ENCODE measurements at places on chromosomes 11 and 22. TPM values are rescaled to one million over a fixed set of nuclear protein-coding genes. Genes with fewer than 3 reads are reported as not detected.

Gene C22orf42
- total RNA-seq = not detected

DNA sequence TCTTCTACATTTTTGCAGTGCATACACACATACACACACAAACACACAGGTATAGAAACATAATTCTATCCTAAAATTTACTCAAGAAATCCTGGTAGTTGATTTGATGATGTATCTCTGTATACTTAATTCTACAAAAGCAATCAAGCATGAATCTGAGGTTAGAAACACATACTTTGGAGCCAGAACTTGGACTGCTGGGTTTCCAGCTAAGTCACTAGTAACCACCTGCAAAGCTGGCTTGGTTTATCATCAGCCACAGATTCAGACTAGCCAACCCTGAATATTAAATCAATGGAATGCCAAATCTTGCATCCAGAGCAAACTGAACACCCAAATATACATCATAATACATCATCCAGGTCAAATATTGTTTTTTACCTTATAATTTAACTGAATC is 24.8 kb upstream of the POU2AF2 start:
- no peak overlapping the region for H3K4me3 ChIP-seq
- H3K27me3 ChIP-seq = no peaks in the 10 kb centered on the region
- peaks cover 10% of the 10 kb centered on the region for H3K36me3 ChIP-seq
- H3K27ac ChIP-seq = no peak overlapping the region
- DNase-seq = no peak

- peak; percentile 10 for DNase-seq
- H3K27me3 ChIP-seq = no peaks in the 10 kb centered on the region
- no peak overlapping the region for H3K27ac ChIP-seq
- H3K36me3 ChIP-seq = peaks cover 2% of the 10 kb centered on the region
- H3K4me3 ChIP-seq = no peak overlapping the region
- H3K4me1 ChIP-seq = peaks cover 13% of the 10 kb centered on the region
Observed at GRCh38 chr11:69466039-69466438, 15.4 kb upstream of the LINC01488 start.

GRCh38 chr11:125603207-125603606 is 10.6 kb downstream of the STT3A start:
- H3K4me3 ChIP-seq = no peak overlapping the region
- peak overlapping the region; percentile 93 for H3K27ac ChIP-seq

GRCh38 chr22:23752090-23752691 is 1.3 kb upstream of the ZNF70 start:
- H3K27me3 ChIP-seq = no peaks in the 10 kb centered on the region
- peaks cover 17% of the 10 kb centered on the region for H3K4me1 ChIP-seq
- peak overlapping the region; percentile 29 for H3K27ac ChIP-seq
- H3K4me3 ChIP-seq = peak overlapping the region; percentile 75
- no peaks in the 10 kb centered on the region for H3K36me3 ChIP-seq
- DNase-seq = no peak

Gene CDK2AP2
- total RNA-seq = 42.5 TPM

DNA sequence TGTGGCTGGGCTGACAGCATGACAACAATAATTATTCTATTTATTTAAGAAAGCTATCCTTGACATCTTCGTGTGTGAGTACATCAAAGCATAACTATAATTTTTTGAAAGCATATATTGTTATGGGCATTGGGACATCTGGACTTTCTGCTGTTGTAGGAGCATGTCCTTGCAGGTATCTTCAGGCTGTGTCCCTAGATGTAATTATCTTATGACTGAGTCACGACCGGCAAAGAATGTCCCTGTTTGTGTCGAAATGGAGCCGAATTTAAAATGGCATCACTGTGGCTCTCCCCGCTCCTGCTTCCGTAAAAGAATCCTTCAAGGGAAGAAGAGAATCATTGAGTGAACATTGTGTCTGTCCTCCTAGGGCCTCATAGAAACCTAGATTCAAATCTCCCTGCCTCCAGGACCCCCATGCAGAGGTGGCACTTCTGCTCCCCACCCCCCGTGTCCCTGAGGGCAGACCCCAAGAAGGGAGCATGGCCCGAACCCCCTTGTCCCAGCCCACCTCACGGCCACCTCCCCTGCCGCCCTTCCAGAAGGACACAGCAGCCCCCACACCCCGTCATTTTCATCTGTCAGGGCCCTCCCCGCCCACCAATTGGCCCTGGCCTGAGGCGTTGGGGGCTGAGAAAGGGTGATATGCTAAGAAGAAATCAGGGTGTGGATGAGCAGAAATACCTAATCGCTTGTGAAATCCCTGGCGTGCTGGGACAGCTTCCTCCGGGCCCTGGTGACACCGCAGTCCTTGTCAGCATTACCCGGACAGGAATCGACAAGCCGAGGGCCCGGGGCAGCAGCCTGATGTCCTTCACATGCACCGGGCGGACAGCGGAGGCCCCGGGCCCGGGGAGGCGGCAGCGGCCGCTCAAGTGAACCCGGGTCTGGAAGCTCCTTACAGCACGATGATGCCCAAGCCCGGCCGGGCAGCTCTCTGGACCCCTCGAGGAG is 48.6 kb upstream of the SLC22A12 start:
- no peaks in the 10 kb centered on the region for H3K36me3 ChIP-seq
- no peak overlapping the region for H3K4me3 ChIP-seq
- H3K27me3 ChIP-seq = peaks cover 12% of the 10 kb centered on the region
- no peak overlapping the region for H3K27ac ChIP-seq

DNA sequence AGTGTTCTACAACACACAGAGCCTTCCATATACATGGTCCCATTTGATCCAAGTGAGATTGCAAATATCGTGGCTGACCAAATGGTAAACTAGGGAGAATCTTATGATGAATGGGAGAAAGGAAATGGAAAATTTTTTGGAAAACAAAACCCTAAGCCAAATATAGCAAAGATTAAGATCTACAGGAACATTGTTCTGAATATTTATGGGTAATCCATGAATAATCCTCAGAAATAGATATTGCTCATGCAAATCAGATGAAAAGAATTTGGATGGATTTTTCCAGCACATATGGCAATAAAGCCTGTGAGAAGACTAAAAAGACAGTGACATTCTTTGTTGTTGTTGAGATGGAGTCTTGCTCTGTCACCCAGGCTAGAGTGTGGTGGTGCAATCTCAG is 21.7 kb upstream of the PRDM10 start:
- H3K4me3 ChIP-seq = no peak overlapping the region
- H3K4me1 ChIP-seq = peaks cover 28% of the 10 kb centered on the region
- H3K27me3 ChIP-seq = no peaks in the 10 kb centered on the region

Gene SLC22A25
- not detected for total RNA-seq

Gene APIP
- total RNA-seq = 13.3 TPM

DNA sequence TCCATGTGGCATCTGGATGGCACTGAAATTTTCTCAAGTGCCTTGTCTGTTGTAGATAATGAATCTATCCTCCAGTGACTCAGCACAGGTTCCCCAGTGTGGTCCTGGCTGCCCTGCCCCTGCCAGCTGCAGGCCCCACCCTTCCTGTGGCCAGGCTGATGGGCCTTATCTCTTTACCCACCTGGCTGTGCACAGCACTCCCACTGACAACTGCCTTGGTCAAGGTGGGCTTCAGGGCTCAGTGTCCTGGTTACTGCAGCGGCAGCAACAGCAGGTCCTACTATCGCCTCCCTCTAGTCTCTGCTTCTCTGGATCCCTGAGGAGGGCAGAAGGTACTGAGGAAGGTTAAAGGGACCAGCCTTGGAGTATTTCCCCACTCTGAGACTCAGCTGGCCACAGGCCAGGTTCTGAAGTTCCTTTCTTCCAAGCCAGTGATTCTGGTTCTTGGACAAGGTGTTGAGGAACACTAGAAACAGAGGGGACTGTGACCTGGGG is 3.1 kb downstream of the HMBS start:
- DNase-seq = no peak
- H3K4me1 ChIP-seq = peaks cover 30% of the 10 kb centered on the region
- H3K36me3 ChIP-seq = peaks cover 2% of the 10 kb centered on the region
- no peak overlapping the region for H3K4me3 ChIP-seq
- H3K27me3 ChIP-seq = no peaks in the 10 kb centered on the region

DNA sequence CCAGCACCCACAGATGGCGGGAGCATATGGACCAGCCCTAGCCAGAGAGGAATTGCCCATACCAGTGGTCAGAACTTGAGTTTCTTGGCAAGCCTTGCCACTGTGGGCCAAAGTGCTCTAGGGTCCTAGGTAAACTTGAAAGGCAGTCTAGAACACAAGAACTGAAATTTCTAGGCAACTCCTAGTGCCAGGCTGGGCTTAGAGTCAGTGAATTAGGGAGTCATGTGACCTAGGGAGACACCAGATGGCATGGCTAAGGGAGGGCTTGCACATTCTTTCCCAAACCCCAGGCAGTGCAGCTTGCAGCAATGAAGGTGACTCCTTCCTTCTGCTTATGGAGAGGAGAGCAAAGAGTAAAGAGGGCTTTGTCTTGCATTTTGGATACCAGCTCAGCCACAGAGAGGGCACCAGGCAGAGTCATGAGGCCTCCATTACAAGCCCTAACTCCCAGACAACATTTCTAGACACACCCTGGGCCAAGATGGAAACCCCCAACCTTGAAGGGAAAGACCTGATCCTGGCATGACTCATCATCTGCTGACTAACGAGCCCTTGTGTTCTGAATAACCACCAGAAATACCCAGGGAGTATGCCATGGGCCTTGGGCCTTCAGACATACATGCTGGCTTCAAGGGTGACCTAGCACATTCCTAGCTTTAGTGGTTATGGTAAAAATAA is 19.2 kb upstream of the OR56A3 start:
- H3K36me3 ChIP-seq = no peaks in the 10 kb centered on the region
- no peak overlapping the region for H3K27ac ChIP-seq
- no peaks in the 10 kb centered on the region for H3K4me1 ChIP-seq
- no peak overlapping the region for H3K4me3 ChIP-seq
- no peaks in the 10 kb centered on the region for H3K27me3 ChIP-seq
- DNase-seq = no peak

DNA sequence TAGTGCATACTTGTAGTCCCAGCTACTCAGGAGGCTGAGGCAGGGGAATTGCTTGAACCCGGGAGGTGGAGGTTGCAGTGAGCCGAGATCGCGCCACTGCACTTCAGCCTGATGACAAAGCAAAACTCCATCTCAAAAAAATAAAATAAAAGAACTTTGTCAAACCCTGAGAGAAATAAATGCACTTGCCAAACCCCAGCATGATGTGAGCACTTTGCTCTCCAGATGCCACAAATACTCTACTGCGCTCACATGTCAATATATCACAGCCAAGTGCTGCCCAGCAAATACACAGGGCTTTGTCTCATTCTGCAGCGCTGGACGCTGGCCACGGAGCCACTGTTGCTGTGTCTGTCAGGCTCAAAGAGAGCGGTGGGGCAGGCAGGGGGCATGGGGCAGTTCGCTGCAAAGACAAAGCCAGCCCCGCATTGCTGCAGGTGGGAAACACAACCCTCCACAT is 45.1 kb downstream of the AHNAK start:
- no peaks in the 10 kb centered on the region for H3K27me3 ChIP-seq
- no peak overlapping the region for H3K27ac ChIP-seq
- H3K36me3 ChIP-seq = no peaks in the 10 kb centered on the region
- H3K4me1 ChIP-seq = peaks cover 22% of the 10 kb centered on the region
- no peak overlapping the region for H3K4me3 ChIP-seq
- no peak for DNase-seq

Gene OR10W1
- total RNA-seq = not detected

DNA sequence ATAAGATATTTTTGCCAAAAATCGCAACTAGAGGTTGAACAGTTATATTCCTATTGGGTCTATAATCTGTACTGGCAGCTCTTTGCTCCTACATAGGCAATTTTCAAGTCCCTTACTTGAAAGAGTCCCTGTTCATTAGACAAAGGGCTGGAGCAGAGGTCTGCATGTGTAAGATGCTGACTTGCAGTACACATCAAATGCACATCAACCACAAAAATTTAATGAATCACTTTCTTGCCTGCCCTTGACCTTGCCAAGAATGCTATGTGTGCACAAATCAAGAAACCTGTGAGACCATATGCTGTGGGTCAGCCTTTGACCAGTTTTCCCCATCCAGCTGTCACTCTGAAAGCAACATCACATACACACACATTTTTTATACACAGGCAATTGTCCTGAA is 661.5 kb downstream of the LRRC4C start:
- H3K36me3 ChIP-seq = no peaks in the 10 kb centered on the region
- H3K27me3 ChIP-seq = no peaks in the 10 kb centered on the region

DNA sequence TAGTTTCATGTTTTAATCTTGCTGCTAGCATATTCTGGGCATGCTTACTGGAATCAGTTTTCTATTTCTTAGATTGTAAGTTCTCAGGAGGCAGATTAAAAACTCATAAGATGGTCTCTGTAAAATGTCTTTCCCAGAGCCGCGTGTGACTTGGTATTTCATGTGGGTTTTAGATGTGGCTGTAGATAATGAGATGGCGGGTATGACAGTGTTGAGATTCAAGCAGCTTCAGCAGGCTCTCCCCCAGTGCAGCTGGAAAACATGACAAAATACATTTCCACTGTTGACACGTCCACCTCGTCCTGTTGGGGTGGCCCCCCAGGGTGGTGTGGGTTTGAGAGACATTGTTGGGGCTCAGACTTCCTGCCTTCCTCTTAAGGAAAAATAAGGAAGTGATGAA is 106.8 kb downstream of the KIRREL3 start:
- no peak overlapping the region for H3K4me3 ChIP-seq
- no peaks in the 10 kb centered on the region for H3K36me3 ChIP-seq
- no peak overlapping the region for H3K27ac ChIP-seq
- DNase-seq = no peak

Gene CNGA4
- total RNA-seq = 0.22 TPM

Gene SPA17
- 3.2 TPM for total RNA-seq

DNA sequence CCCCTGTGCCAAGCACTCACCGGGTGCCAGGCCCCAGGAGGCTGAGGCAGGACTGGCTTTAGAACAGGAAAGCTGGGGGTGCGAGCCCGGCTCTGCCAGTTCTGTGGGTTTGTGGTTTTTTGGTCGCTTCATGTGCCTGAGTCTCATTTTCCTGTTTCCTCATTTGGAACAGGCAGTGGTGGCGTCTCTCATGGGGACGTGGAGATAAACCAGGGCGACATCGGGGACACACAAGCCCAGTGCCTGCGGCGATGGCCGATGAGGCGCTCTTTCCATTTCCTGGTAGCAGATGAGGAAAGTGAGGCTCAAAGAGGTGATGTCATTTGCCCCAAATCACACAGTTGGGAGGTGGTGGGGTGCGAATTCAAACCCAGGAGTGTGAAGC is 20.8 kb upstream of the CHKA start:
- H3K4me3 ChIP-seq = no peak overlapping the region
- H3K27ac ChIP-seq = no peak overlapping the region
- no peak for DNase-seq
- H3K36me3 ChIP-seq = no peaks in the 10 kb centered on the region

GRCh38 chr11:33362051-33362910 is 105.1 kb downstream of the HIPK3 start:
- no peaks in the 10 kb centered on the region for H3K27me3 ChIP-seq
- H3K4me1 ChIP-seq = peaks cover 2% of the 10 kb centered on the region
- no peak overlapping the region for H3K4me3 ChIP-seq
- no peak overlapping the region for H3K27ac ChIP-seq

Gene MMP8
- total RNA-seq = not detected

DNA sequence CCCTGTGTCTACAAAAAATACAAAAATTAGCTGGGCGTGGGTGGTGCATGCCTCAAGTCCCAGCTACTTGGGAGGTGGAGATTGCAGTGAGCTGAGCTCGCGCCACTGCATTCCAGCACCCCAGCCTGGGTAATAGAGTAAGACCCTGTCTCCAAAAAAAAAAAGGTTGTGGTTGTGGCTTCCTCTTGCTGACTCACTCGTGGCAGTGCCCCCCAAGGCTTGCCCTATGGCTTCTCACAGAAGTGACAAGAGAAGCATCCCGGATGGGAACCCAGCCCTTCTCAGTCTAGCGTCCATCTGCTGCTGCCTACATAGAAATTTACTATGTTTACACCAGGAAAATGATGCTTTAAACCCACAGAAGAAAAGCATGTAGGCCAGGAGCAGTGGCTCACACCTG is 68.5 kb upstream of the PITPNB start:
- H3K4me3 ChIP-seq = no peak overlapping the region
- peak overlapping the region; percentile 77 for H3K27ac ChIP-seq
- DNase-seq = peak; percentile 81
- no peaks in the 10 kb centered on the region for H3K27me3 ChIP-seq
